ENCODE measurements at places on chromosomes 1 and 21. TPM values are rescaled to one million over a fixed set of nuclear protein-coding genes. Genes with fewer than 3 reads are reported as not detected.

Gene PRKAA2
- not detected for total RNA-seq

Gene LCE1C
- not detected for total RNA-seq

Gene TSPEAR
- total RNA-seq = not detected

Gene MYCL
- total RNA-seq = not detected

Gene CSF3R
- 0.11 TPM for total RNA-seq

Gene SLC9C2
- total RNA-seq = not detected

Gene TMEM39B
- 23.4 TPM for total RNA-seq

Gene BCAN
- total RNA-seq = not detected

Gene APOBEC4
- not detected for total RNA-seq

Gene PIGM
- 6.5 TPM for total RNA-seq

Gene IRF6
- total RNA-seq = 1.2 TPM

Gene LRRC53
- total RNA-seq = not detected

- DNase-seq = no peak
These were observed 100.9 kb downstream of the DDX20 start for GRCh38 chr1:111856411-111857185.

DNA sequence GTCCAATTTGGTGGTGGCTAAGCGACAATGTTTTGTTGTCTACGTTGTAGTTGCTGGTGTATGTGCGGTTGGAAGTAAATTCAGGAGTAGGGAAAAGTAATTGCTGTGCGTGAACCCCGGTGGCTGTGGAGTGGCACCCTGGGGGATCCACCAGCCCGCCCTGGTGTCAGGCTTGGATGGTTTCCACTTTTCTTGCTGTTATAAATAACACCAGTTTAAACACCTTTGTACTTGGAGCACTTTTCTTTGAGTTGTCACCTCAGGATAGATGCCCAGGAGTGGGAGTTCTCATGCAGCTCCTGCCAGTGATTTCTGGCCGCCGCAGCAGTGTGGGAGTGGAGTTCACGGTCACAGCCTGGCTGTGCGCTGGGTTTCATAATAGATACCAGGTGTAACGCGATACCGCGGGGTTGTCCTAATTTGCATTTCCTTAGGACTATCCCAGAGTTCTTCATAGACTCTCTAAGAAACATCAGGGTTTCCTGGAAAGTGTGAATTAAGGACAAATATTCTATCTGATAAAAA, 12.8 kb upstream of the TMEM200B start:
- no peak for DNase-seq

GRCh38 chr1:2961661-2962060, 59.6 kb upstream of the ACTRT2 start:
- no peak for DNase-seq

DNA sequence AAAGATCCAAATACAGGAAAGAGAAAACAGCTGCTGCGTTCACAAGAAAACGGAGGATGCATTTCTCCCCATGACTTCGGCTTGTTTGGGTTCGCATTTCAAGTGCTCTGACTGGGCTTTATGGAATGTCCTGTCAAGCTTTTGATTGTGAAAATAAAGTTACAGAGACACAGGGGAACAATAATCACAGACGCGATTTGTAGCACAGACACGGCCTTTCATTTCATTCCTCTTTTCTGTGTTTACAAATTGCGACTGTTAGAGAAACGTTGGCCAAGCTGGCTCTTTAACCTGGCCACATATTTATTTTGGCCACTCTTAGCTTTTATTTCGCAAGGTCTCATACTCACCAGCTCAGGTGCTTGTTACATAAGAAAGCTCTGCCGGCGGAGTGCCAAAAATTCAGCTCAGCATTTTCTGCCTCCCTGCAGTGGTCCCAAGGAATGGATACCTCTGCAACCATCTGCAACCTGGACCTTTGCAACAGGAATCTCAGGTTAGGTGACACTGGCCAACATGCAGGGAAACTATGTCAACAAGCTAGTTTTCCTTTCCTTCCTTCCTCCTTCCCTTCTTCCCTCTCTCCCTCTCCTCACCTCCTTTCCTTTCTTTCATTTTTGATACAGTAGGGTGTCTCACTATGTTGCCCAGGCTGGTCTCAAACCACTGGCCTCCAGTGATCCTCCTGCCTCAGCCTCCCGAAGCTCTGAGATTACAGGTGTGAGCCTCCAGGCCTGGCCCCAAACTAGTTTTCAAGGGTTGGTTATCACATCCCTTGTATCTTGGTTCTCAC, 58.2 kb upstream of the SLC45A1 start:
- no peak for DNase-seq

- no peak for DNase-seq
These were observed 5.2 kb upstream of the FOXD3 start for GRCh38 chr1:63316984-63317816.

DNA sequence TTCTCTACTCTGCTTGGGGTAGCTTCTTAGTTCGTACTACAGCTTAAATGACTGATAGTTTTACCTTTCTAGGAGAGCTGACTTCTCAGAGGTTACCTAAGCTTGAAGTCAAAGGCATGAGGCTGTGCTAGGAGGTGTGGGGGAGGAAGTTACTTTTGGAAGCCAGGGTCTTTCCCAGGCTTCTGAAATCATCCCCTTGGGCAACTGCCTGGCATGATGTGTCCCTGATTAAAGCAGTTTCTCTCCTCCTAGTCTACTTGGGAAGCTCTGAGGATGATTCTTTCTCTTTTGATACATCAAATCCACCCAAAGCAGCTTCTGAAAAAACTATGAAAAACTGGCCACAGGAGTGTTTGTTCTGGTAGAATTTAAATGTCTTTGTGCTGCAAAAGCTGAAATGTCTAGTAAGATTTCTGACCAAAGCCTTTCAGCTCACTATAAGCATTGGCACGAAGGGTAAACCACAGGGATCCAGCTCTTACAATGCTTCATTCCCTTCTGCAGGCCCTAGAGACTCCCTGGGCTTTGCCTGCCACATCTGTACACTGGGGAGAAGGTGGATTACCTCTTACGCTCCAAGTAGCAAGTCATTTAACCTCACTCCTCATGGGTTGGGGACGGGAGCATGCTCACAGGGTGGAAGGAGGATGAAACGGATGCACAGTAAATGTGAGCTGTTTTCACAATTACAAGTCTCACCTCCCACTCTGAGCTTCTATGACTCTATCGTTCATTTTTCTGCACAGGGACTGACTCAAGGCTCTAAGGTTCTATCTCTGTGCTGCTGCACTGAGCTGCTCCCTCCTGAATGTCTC, 59.6 kb downstream of the RUNX1 start:
- no peak for DNase-seq

- no peak for DNase-seq
These were observed 6.8 kb upstream of the OTUD7B start for GRCh38 chr1:150017206-150017750.

GRCh38 chr1:64984106-64984505, 17.8 kb upstream of the JAK1 start:
- no peak for DNase-seq

- DNase-seq = no peak
These were observed 42.2 kb downstream of the CLDN14 start for GRCh38 chr21:36437745-36438128.

DNA sequence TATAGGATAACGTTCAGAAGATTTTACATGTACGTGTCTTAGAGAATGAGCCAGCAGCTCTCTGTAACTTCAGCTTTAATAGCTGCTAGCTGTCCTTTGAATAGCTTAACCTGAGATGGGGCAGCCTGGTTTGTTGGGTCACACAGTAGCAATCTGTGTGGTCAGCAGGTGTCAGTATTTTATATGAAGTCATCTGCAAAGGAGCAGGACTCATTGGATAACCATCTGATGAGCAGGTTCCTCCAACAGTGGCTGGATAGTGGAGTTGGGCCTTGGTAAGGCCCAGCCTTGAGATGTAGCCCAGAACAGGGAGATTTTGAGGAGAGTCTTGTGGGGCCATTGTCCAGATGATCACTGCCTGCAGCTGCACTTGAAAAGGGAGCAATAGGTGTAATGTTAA, 6.4 kb downstream of the GSTM5 start:
- no peak for DNase-seq

DNA sequence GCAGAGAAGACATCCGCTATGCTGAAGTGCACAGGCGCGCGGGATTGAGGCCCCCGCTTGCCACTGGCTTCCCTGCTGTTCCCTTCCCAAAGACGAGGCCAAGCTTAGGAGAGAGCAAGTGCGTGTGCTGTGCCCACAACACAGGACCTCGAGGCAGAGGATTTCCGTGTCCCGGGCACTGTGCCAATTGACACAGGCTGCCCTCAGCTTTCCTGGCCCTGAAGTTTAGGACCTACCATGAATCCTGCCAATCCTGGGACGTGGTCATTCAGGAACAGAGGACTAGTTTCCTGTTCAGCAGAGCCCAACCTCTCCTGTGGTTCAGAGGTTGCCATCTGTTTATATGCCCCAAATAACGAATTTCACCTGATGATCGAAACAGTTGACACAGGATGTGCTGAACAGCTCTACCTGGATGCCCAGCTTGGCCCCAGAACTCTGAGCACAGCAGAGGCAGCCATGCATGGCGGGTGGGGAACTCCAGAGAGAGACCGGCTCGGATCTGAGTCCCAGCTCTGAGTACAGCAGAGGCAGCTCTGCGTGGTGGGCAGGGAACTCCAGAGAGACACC, 22.0 kb downstream of the SLC37A1 start:
- DNase-seq = no peak

- no peak for DNase-seq
These were observed 49.7 kb downstream of the S100B start for GRCh38 chr21:46555225-46555617.

GRCh38 chr1:175673371-175674150, 69.8 kb downstream of the TNR start:
- DNase-seq = no peak

- peak; percentile 83 for DNase-seq
These were observed at the start of gene S100A4 for GRCh38 chr1:153545067-153546055. Gene S100A4, minus strand, starts transcription at chr1:153545806. Its CDS starts 1,012 bp downstream, at chr1:153544794.

GRCh38 chr1:202965422-202965821, 1.6 kb downstream of the CYB5R1 start:
- no peak for DNase-seq

DNA sequence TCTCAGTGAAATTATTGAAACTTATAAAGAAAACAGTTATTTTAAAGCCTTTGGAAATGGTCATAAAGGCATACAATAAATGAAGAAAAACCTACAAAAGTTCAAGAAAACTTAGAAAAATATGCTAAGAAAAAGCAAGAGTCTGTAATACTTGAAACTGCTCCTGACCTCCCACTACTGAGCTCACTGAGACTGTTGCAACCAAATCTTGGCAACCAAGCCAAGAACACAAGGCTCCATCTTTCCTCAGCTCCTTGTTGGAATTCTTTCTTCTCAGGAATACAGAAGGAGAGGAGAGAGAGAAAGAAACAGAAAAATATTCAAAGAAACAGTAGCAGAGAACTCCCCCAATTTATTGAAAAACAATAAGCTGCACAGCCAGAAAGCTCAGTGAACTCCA, 160.5 kb downstream of the RASAL2 start:
- DNase-seq = no peak

GRCh38 chr1:112706505-112707220, at the start of gene RHOC:
Gene RHOC, minus strand, starts transcription at chr1:112707127. Its CDS starts 3,328 bp downstream, at chr1:112703799.
- DNase-seq = peak; percentile 39

- peak; percentile 60 for DNase-seq
These were observed 18.5 kb downstream of the ALDH4A1 start for GRCh38 chr1:18883636-18884418.

- no peak for DNase-seq
These were observed 148.7 kb downstream of the PGBD5 start for GRCh38 chr1:230277201-230278025.

GRCh38 chr1:153919876-153920852, 2.6 kb downstream of the GATAD2B start:
- peak; percentile 37 for DNase-seq

- no peak for DNase-seq
These were observed 37.7 kb upstream of the ARHGAP29 start for GRCh38 chr1:94275083-94275482.

GRCh38 chr1:8202182-8202905, 115.6 kb upstream of the SLC45A1 start:
- DNase-seq = no peak

GRCh38 chr1:3899754-3900149, 320 bp downstream of the C1orf174 start:
- DNase-seq = no peak

- no peak for DNase-seq
These were observed 101.6 kb downstream of the ZMYM4 start for GRCh38 chr1:35369922-35370671.

GRCh38 chr1:11350265-11350664, 77.3 kb downstream of the UBIAD1 start:
- no peak for DNase-seq
